Naive thymus-derived CD4-positive, alpha-beta T cell (primary cell): ENCODE measurements at places on chromosomes 1 and 21. TPM values are rescaled to one million over a fixed set of nuclear protein-coding genes. Genes with fewer than 3 reads are reported as not detected.

Gene SLAMF8
- polyA plus RNA-seq: not detected

Gene VCAM1
- not detected for polyA plus RNA-seq

- H3K4me1 ChIP-seq: no peaks in the 10 kb centered on the region
- no peak for DNase-seq
- H3K4me3 ChIP-seq: no peak overlapping the region
- H3K27ac ChIP-seq: no peak overlapping the region
Observed at GRCh38 chr1:182114627-182115023, 53.1 kb upstream of the ZNF648 start.

GRCh38 chr1:40664791-40665190 is 691 bp downstream of the RIMS3 start:
- H3K4me1 ChIP-seq: peaks cover 9% of the 10 kb centered on the region
- no peak for DNase-seq
- no peaks in the 10 kb centered on the region for H3K27me3 ChIP-seq

- no peak for DNase-seq
- no peak overlapping the region for H3K4me3 ChIP-seq
- no peaks in the 10 kb centered on the region for H3K27me3 ChIP-seq
Observed at GRCh38 chr21:33760641-33761440, 118.5 kb downstream of the ITSN1 start.

GRCh38 chr1:168582688-168583336 is 6.4 kb downstream of the XCL1 start:
- no peaks in the 10 kb centered on the region for H3K27me3 ChIP-seq
- no peaks in the 10 kb centered on the region for H3K36me3 ChIP-seq
- H3K4me3 ChIP-seq: no peak overlapping the region
- no peak for DNase-seq
- no peaks in the 10 kb centered on the region for H3K4me1 ChIP-seq
- no peak overlapping the region for H3K27ac ChIP-seq

- no peaks in the 10 kb centered on the region for H3K4me1 ChIP-seq
- no peak overlapping the region for H3K27ac ChIP-seq
- H3K27me3 ChIP-seq: no peaks in the 10 kb centered on the region
Observed at GRCh38 chr1:36594023-36594422, 111.3 kb upstream of the CSF3R start.

- DNase-seq: no peak
- H3K4me1 ChIP-seq: no peaks in the 10 kb centered on the region
- no peak overlapping the region for H3K4me3 ChIP-seq
- H3K27me3 ChIP-seq: no peaks in the 10 kb centered on the region
- peaks cover 72% of the 10 kb centered on the region for H3K36me3 ChIP-seq
Observed at GRCh38 chr1:55078470-55078869, 39.1 kb downstream of the PCSK9 start.

DNA sequence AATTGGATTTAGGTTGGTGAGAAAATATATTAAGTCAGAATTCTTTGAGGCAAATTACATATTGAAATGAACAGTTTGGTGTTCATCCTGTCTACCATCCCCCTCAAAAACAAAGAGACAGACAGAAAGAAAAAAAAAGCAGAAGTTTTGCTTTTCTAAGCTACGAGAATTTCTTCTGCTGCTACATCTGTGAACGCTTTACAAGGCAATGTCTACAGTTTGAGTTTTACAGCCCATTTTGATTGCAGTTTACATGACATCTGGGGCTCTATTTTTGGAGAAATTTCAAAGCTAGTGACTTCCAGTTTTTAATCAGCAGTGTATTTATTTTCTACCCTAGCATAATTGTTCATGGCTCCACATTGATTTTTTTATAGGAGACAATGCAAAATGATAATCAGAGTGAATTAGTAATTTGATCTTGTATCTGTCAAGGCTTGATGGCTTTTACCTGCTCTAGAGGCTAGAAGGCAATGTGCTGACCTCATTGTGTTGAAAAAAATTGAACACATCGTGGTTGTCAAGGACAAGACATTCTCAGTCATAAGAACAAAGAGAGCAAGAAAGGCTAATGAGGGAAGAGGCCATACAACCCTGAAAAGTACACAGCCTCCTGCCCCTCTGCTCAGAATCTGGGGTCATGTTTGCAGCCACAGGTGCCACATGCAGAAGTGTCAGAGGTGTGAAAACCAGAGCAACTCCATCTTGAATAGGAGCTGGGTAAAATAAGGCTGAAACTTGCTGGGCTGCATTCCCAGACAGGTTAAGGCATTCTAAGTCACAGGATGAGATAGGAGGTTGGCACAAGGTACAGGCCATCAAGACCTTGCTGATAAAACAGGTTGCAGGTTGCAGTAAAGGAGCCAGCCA is 201.0 kb upstream of the CAMK1G start:
- no peaks in the 10 kb centered on the region for H3K36me3 ChIP-seq
- no peak overlapping the region for H3K27ac ChIP-seq
- DNase-seq: no peak
- no peak overlapping the region for H3K4me3 ChIP-seq

GRCh38 chr1:23126801-23127200 is 41.9 kb downstream of the LUZP1 start:
- no peaks in the 10 kb centered on the region for H3K4me1 ChIP-seq
- H3K36me3 ChIP-seq: no peaks in the 10 kb centered on the region
- H3K27ac ChIP-seq: no peak overlapping the region
- no peak for DNase-seq

GRCh38 chr1:51920130-51920529 is 41.6 kb upstream of the NRDC start:
- H3K4me3 ChIP-seq: no peak overlapping the region
- H3K4me1 ChIP-seq: no peaks in the 10 kb centered on the region
- H3K36me3 ChIP-seq: no peaks in the 10 kb centered on the region
- DNase-seq: no peak
- H3K27ac ChIP-seq: no peak overlapping the region
- no peaks in the 10 kb centered on the region for H3K27me3 ChIP-seq

DNA sequence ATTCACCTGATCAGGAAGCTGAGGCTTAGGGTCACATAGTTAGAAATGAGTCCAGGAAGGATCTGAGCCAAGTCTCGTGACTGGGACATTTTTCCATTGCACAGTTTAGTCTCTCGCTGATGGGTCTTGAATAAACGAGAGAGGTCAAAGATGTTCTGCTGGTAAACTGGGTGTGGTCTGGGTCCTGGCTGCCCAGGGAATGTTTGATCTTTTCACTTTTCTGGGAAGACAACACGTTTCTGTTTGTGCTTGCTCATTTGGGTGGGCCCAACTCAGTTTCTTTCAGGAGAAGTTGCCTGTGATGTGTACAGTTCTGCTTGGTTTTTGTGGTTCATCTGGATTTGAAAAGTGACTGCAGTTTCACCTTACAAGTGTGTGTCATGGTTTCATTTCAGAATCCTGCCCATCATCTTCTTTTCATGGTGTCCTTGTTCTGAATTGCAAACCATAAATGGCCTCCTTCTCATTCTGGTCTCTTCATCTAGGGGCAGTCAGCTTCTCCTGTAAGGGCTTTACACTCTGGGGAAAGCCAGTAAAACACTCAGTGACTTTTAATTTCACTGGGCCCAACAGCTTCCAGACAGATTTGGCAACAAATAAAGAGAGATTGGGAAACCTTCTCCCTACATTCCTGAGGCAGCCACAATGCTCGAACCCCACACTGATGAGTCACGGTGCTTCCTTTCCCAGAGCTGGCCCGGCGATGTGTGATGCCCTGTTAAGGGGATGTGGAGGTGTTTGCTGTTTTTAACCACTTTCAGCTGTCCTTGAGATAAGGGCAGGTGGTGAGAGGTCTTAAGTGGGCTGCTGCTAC is 7.2 kb upstream of the TACSTD2 start:
- no peak overlapping the region for H3K4me3 ChIP-seq
- no peaks in the 10 kb centered on the region for H3K4me1 ChIP-seq
- DNase-seq: no peak
- no peaks in the 10 kb centered on the region for H3K27me3 ChIP-seq
- no peak overlapping the region for H3K27ac ChIP-seq
- H3K36me3 ChIP-seq: no peaks in the 10 kb centered on the region

DNA sequence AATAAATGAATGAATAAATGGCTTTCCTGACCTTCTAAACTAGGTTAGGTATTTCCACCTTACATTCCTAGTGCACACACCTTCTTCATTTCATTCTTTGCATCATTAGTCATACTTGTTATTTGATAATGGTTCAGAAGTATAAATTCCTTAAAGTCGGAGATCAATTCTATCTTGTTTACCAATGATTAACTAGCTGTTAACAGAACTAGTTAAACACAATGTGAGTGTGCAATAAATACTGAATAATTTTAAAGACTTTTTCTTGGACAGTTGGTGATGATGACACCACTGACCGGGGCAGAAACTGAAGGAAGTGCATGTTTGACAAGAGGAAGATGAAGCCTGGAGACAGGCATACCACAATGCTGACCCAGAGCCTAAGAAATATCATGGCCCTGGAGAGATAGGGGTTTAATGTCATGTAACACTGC is 207.1 kb upstream of the DEPDC1 start:
- no peaks in the 10 kb centered on the region for H3K36me3 ChIP-seq
- H3K4me1 ChIP-seq: no peaks in the 10 kb centered on the region
- H3K4me3 ChIP-seq: no peak overlapping the region
- no peak overlapping the region for H3K27ac ChIP-seq
- H3K27me3 ChIP-seq: no peaks in the 10 kb centered on the region

DNA sequence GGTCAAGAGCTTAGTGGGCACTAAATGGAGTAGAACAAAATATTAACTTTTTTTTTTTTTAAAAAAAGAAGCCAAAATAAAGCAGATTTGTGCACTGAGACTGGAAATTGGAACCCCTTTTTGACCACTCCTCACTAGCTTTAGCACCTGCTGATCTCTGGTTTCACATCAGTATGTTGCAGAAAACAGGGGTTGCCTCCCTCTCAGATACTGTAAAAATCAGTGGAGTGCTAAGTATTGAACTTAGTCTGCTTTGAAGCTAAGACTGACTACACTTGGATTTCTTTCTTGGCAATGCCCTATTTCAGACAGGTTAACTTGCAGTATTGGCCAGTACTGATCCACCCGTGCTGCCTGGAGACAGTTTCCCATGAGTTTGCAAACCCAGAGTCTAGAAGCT is 2.7 kb upstream of the KIAA0040 start:
- H3K27ac ChIP-seq: no peak overlapping the region
- no peak for DNase-seq
- peaks cover 14% of the 10 kb centered on the region for H3K4me1 ChIP-seq
- no peaks in the 10 kb centered on the region for H3K27me3 ChIP-seq
- no peak overlapping the region for H3K4me3 ChIP-seq
- H3K36me3 ChIP-seq: no peaks in the 10 kb centered on the region

GRCh38 chr1:203364806-203365205 is 13.9 kb upstream of the FMOD start:
- no peaks in the 10 kb centered on the region for H3K4me1 ChIP-seq
- H3K27ac ChIP-seq: no peak overlapping the region
- H3K36me3 ChIP-seq: no peaks in the 10 kb centered on the region
- DNase-seq: no peak
- no peak overlapping the region for H3K4me3 ChIP-seq

DNA sequence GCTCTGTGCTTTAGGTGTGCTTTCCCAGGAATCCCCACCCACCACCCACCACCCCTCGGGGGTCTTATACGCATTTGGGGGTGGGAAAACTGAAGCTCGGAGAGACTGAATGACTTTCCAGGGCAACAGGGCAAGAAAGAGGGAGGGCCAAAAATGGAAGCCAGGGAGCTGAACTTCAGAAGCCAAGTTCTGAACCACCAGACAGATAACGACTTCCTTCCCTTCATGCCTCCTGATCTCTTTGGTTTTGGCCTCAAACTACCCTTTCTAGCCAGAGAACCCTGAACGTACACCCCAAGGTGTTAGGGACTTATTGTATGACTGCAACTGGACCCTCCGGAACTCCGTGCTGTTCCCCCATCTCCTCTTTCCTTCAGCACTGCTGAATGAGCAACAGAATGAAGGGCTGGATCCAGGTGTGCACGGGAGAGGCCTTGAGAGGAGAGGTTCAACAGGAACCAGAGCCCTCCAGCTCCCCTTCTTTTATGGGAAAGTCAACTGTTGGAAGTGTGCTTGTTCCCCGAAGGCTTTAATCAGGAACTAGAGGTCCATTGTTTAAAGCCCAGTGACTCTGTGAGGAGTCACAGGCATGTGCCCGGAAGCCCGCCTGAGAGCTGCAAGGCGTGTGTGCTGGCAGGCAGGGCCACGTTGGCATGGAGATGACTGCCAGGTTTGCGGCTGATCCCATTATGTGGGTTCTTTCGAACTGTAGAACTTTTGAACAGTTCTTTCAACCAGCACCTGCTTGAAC is 3.1 kb downstream of the BACE2 start:
- H3K36me3 ChIP-seq: no peaks in the 10 kb centered on the region
- H3K27ac ChIP-seq: no peak overlapping the region
- H3K4me3 ChIP-seq: no peak overlapping the region
- DNase-seq: no peak

- no peak for DNase-seq
- H3K4me3 ChIP-seq: no peak overlapping the region
- H3K27ac ChIP-seq: no peak overlapping the region
- no peaks in the 10 kb centered on the region for H3K36me3 ChIP-seq
- H3K27me3 ChIP-seq: no peaks in the 10 kb centered on the region
Observed at GRCh38 chr21:45713613-45714012, 70.1 kb downstream of the PCBP3 start.

Gene SPRR1A
- polyA plus RNA-seq: not detected

GRCh38 chr1:75345538-75346292 is 211.5 kb downstream of the LHX8 start:
- H3K27ac ChIP-seq: no peak overlapping the region
- no peak overlapping the region for H3K4me3 ChIP-seq
- no peak for DNase-seq

GRCh38 chr1:30742963-30743559 is 14.5 kb downstream of the LAPTM5 start:
- peaks cover 34% of the 10 kb centered on the region for H3K36me3 ChIP-seq
- DNase-seq: no peak
- peaks cover 80% of the 10 kb centered on the region for H3K4me1 ChIP-seq

DNA sequence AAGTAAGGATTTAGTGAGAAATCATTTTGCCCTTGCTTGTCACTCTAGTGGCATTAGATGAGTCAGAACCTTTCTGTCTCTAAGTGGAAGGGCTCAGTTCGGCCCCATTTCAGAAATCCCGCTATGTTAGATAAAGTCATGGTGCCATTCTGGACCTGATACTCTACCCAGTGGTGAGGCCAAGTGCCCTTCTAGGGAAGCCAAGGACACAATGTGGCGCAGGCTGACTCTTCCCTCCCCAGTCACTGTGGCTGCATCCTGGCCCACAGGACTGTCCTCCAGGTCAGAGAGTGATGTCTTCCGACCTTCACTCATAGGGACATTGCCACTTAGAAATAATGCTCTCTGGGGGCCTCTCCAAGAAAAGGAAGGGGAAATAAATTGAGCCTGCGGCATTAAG is 48.3 kb upstream of the MTR start:
- H3K4me1 ChIP-seq: no peaks in the 10 kb centered on the region
- no peak for DNase-seq
- H3K36me3 ChIP-seq: no peaks in the 10 kb centered on the region
- no peak overlapping the region for H3K4me3 ChIP-seq
- H3K27ac ChIP-seq: no peak overlapping the region

GRCh38 chr1:235006132-235006721 is 122.4 kb downstream of the TOMM20 start:
- no peak for DNase-seq
- no peaks in the 10 kb centered on the region for H3K27me3 ChIP-seq
- no peak overlapping the region for H3K27ac ChIP-seq
- no peak overlapping the region for H3K4me3 ChIP-seq
- H3K4me1 ChIP-seq: peaks cover 9% of the 10 kb centered on the region

GRCh38 chr21:21101911-21102310 is 103.7 kb downstream of the NCAM2 start:
- no peak overlapping the region for H3K4me3 ChIP-seq
- no peaks in the 10 kb centered on the region for H3K4me1 ChIP-seq
- no peaks in the 10 kb centered on the region for H3K27me3 ChIP-seq
- DNase-seq: no peak
- no peaks in the 10 kb centered on the region for H3K36me3 ChIP-seq
- H3K27ac ChIP-seq: no peak overlapping the region

Gene CRYBG2
- polyA plus RNA-seq: not detected

- H3K4me1 ChIP-seq: no peaks in the 10 kb centered on the region
- H3K27me3 ChIP-seq: no peaks in the 10 kb centered on the region
- no peak overlapping the region for H3K4me3 ChIP-seq
- H3K36me3 ChIP-seq: no peaks in the 10 kb centered on the region
- no peak for DNase-seq
Observed at GRCh38 chr1:191174298-191174697, 696.6 kb upstream of the BRINP3 start.
